Liver (tissue), 10 donors: ENCODE measurements at places on chromosomes 7 and 10. TPM values are rescaled to one million over a fixed set of nuclear protein-coding genes. Genes with fewer than 3 reads are reported as not detected.

The FAM180A gene
- 7.0 TPM for polyA plus RNA-seq

The AGMO gene
- polyA plus RNA-seq, result 35.6 TPM

The ACTR3C gene
- 26.6 TPM for polyA plus RNA-seq

The ZNF775 gene
- 0.08 TPM for polyA plus RNA-seq

The CNPY1 gene
- polyA plus RNA-seq, result not detected

The TEX36 gene
- polyA plus RNA-seq, result not detected

DNA sequence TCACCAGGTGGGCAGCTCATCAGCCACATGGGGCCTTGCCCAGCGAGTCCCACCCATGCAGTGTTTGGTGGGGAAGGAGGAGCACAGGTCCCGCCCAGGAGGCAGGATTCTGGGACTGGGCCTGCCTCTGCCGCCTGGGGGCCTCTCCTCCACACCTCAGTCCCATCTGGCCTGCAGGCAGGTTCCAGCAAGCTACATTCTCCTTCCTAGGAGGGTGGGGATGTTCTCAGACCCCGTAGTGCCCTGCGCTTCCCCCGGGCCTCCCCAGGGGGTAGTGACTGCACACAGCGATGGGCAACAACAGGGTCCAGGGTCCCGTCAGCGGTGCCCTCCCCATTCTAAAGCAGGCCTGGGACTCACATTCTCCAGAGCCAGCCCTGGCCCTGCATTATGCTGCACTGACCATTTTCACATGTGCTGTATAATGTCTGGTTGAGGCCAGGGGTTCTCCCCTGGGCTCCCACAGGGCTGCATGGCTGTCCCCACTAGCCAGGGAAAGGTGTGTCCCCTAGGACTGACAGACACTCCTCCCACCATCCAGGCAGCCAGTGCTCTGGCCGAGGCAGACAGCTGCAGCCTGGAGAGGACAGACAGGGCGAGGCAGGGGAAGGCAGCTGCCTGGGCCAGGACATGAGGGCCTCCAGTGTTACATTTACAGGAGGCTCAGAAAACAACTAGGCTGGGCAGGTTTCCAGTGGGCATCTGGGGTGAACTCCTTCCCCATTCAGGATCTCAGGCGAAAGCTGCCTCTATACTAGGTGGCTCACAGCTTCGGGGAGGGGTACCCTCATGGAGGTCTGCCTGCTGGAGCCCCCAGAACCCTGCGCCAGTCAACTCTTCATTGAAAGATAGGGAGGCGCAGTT, 9.3 kb downstream of the RASGEF1A start:
- peak; percentile 25 for DNase-seq

DNA sequence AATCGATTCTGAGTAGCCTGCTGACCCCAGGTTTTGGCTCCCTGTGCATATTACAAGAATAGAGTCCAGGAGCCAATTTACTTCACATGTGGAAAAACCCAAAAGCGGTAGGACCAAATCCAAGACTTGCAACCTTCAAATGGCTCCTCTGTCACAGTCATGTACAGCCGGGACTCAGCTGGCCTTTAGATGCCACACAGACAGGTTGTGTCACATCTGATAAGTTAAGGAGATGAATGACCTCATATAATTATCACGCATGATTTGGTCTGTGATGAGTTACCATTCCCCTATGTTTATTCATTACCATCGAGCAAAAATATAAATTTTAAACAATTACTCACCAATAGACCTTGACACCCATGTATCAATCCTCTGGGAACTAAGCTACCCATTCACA, 14.2 kb downstream of the CACNA2D1 start:
- DNase-seq, result no peak

- DNase-seq, result no peak
Measured at GRCh38 chr7:17830206-17830605, 110.1 kb downstream of the SNX13 start.

GRCh38 chr7:157150882-157151281, 12.2 kb downstream of the UBE3C start:
- peak; percentile 57 for DNase-seq

DNA sequence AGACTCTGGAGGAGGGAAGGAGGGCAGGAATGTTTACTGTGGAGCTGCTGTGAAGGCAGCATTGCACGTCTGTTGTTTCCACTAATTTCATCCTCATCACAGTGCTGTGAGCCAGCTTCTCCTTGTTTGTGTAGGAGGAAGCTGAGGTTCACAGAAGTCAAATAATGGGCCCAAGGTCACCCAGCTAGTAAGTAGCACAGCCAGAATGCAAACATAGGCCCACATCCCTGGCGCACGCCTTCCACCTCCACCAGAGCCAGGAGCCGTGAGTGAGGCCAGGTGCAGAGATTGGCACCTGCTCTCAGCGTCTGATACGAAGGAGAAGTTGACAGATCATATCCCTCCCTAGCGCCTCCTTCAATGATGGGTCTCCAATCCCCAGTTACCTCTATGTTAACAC, 93.6 kb downstream of the HTR5A start:
- DNase-seq, result peak; percentile 19

DNA sequence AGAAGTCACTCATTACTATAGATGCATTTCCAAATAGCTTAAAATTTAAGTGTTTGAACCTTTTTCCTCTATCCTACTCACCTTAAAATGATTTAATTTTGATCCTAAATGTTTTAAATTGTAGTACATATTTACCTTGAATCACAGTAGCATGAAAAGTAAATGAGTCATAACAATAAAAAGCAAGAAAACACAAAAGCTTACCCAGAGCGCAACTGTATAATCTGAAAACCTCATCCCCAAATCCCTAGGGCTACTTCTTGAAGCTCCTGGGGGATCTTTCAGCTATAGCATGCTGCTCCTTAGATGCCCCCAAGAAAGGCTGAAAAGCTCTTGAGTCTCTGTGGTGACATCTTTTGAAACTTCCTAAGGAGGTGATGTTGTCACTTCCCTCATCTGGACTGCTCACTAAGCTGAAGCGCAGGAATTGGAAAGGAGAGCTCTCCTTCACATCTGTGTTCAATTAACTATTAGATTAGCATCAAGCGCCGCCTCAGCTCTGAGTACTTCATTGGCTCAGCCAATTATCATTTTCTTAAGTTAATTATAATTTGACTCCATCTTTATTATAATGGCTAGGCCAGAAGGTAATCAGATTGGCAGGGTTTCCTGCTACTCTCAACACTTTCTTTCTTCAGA, 60.2 kb downstream of the SEMA3E start:
- DNase-seq, result no peak

- no peak for DNase-seq
Measured at GRCh38 chr10:28833313-28833712, 156.0 kb downstream of the BAMBI start.

DNA sequence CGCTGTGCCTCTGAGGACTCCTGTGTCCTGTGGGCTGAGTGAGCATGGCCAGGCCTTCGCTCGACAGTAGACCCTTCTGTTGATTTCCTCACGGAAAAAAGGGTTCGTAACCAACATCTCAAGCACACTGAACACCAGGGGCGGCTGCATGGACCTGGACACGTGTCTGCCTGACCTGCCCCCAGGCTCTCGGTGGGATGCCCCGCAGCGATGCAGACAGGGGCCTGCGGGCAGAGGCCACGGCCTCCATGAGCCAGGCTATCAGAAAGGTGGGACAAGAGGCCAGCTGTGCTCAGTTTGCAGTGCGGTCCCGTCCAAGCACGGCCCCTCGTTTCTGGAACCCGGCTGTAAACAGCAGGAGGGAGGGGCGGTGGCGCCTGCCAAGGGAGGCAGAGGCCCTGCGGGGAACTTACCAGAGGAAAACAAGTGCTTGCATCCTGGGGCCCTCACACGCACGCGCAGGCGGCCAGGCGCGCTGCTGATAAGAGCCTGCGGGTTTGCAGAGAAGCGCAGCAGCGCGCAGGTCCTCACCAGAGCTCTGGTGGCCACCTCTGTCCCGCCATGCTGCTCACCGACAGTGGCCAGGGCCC, 10.6 kb downstream of the GPR146 start:
- peak; percentile 84 for DNase-seq

- DNase-seq, result no peak
Measured at GRCh38 chr10:130354573-130354954, 218.4 kb downstream of the GLRX3 start.

GRCh38 chr7:23598296-23598695, 1.1 kb downstream of the CCDC126 start:
- DNase-seq, result no peak

DNA sequence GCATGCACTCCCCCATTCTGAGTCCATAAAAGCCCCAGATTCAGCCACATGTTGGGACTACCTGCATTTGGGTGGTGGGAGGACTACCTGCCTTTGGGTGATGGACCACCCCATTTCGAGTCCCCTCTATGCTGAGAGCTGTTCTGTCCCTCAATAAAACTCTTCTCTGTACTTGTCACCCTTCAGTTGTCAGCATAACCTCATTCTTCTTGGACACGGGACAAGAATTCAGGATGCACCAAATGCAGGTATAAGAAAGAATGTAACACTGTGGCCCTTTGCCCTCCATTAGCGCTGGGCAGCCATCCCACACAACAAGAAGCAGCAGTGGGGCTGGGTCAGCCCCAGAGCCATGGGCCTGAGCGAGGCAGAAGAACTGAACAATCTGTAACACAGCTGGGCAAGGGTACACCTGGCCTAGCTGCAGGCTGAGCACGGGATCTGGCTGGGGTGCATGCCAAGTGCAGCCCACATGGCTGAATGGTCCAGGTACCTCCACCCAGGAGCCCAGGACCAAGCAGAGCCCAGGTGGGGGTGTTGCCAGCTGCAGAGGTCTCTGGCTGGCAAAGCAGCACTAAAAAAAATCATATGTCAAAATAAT, 1344.3 kb upstream of the LRRTM3 start:
- no peak for DNase-seq

DNA sequence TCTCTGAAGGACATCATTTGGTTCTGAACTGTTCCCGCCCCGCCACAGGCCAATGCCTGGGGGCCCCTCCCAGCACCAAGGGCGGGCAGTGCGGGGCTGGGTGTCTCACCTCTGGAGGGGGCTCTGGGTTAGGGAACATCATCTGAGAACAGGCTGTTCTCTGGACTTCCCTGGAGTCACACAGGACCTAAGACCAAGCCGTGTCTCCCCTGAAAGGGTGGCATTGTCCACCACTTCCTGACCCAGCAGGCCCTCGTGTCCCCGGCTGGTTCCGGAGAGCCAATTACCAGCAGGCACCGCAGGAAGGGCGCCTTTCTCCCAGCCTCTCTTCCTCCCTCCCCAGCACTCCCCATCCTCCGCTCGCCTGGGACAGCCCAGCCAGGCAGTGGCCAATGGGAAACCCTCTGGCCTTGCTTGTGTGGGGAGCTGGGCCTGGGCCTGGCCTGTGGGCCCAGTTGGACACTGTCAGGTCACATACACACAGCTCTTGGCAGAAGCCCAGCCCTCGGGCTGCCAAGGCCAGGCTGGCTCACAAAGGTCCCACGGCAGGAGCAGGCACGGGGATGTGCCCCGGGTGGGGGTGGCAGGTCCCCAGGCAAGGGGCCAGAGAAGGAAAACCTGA, 119.5 kb downstream of the SPDYE5 start:
- no peak for DNase-seq

DNA sequence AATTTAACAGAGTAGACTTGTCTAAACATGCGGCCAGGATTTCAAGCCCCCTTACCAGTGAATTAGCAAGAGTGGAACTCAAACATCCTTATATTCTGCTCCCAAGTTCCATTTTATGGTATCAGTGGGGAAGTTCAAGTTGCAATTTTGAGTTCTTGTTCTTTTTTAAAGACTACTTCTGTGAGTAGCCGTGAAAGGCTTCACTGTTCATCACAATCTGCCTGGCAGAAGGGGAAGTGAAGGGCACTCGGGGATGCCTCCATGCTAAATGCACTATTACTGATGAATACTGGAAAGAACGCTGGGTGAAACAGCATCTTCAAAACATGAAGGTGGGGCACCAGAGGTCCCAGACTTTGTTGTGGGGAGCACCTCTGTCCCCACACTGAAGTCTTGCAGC, 22.4 kb upstream of the FGL2 start:
- DNase-seq, result no peak

DNA sequence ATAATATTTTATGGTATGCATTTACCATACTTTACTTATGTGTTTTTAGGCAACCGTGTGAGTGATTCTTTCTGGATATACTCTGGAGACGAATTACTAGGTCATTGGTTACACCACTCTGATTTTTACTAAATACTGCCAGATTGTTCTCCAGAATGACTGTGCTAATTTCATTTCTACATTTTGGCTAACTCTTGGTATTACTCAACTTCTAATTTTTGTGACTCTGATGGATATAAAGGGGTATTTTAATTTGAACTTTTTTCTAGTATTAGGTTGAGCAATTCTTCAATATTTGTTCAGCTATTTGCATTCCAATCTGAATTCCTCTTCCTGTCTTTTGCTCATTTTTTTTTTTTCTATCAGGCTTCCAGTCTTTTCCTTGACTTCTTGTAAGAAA, 223.6 kb downstream of the MDFIC start:
- DNase-seq, result no peak

GRCh38 chr10:73019100-73019499, 64.5 kb upstream of the PLA2G12B start:
- no peak for DNase-seq

- DNase-seq, result no peak
Measured at GRCh38 chr10:49739426-49739825, 22.7 kb downstream of the OGDHL start.

- no peak for DNase-seq
Measured at GRCh38 chr10:72056113-72056512, 32.2 kb downstream of the SPOCK2 start.

- DNase-seq, result no peak
Measured at GRCh38 chr10:96072674-96073073, 29.3 kb downstream of the CCNJ start.

- no peak for DNase-seq
Measured at GRCh38 chr7:151174246-151175046, 7.0 kb upstream of the GBX1 start.

DNA sequence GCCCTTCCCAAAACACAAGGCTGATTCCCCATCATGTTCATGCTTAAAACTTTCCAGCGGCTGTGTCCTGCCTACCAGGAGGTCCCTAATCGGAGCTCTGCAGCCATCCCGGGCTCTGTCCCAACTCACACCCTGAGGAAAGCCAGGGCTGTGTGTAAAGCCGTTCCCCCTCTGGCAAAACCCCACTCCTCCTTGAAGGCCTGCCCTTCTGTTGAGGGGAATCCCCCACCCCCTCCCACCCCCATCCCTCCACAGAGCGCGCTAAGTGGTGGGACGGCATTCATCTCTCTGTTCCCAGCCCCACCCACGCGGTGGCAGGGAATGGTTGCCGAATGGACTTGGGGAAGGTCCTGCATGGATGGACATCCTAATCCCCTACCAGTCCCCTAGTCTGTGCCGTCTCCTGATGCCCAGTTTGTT, 667 bp upstream of the TMEM120A start:
- DNase-seq, result no peak

GRCh38 chr7:24685708-24686107, 71.6 kb downstream of the GSDME start:
- DNase-seq, result no peak

DNA sequence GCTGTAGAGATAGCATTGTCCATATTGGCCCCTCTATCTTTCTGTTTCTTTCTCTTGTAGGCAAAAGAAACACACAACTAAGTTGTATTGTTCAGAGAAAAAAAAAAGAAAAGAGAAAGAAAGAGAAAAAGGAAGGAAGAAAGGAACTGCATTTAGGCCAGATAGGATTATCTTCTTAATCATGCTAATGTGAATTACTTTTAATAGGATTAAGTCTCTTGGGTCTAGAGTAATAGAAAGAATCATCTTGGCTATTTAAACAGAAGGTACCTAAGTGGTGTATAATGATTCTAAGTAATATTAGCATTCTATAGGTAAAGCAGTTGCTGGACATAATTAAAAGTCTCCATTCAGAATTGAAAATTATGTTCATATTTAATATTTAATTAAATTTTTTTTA, 42.2 kb downstream of the GPR85 start:
- DNase-seq, result no peak
